GM19239 (cell line): ENCODE measurements at places on chromosomes 6 and 20.

GRCh38 chr6:122407712-122408111, 8.3 kb downstream of the HSF2 start:
- DNase-seq: no peak

DNA sequence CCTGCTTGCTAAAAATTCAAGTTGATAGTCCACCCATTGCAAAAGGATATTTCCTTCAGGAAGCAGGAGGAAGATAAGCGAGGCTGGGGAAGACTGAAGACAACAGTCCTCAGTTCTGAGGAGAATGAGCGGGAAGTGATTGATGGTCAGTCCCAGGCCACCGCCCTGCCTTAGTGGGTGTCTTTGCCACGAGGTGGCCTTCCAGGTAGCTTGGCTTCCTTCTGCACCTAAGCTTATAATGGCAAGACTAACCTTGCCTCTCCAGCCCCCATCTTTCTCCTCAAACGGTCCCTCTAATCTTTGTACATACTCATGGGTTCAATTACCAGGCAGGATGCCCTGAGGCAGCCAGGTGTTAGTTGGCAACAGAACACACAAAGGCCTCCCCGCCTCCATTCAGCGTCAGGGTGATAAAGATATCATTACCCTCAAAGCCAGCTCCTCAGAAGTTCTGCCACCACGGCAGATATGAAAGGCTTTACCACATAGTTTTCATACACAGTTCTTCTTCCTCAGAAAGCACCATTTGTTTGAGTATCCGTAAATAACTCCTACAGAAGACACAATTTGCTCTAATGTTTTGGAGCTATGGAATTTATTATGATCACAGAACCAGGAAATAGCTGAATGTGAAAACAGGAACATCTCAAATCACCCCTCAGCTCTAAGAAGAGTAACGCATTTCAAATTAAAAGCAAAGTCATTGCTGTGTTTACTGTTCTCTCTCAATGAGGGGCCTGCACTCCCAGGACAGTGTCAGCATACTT, 249.4 kb downstream of the ATXN1 start:
- DNase-seq: no peak

DNA sequence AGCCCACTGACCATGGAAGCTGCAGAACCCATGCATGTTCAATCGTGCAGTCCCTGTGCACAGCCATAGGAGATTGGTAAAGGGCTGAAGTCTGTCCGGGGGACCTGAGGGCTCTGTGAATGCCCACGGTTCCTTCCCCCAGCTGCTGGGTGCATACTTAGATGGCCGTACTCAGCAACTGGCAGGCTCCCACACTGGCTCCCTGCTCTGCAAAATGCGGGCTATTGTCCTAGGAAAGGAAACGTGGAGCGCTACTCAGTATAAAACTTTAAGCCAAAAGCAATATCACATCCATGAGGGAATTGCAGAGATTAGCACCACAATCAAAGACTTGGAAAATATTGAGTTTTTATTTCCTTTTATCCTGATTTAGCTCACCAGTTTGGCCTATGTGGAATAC, 202.0 kb downstream of the WDR27 start:
- no peak for DNase-seq

DNA sequence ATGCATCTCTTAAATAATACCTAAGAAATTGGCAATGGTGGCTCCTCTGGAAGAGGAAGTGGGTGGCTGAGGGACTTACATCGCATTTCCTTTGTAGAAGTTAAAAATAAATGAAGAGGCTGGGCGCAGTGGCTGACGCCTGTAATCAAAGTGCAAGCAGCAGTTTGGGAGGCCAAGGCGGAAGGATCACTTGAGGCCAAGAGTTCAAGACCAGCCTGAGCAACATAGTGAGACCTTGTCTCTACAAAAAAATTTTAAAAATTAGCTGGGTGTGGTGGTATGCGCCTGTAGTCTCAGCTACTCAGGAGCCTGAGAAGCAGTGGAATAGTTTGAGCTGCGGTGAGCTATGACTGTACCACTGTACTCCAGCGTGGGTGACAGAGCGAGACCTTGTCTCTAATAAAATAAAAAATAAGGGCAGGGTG, 12.2 kb upstream of the NCOA3 start:
- DNase-seq: no peak

- DNase-seq: no peak
Observed at GRCh38 chr20:35883336-35883777, 70.9 kb downstream of the SCAND1 start.

GRCh38 chr6:80259118-80259517, 152.6 kb downstream of the BCKDHB start:
- DNase-seq: no peak

- no peak for DNase-seq
Observed at GRCh38 chr6:24893342-24893850, 42.4 kb downstream of the RIPOR2 start.

GRCh38 chr6:13916230-13916944, 8.4 kb upstream of the RNF182 start:
- DNase-seq: no peak

DNA sequence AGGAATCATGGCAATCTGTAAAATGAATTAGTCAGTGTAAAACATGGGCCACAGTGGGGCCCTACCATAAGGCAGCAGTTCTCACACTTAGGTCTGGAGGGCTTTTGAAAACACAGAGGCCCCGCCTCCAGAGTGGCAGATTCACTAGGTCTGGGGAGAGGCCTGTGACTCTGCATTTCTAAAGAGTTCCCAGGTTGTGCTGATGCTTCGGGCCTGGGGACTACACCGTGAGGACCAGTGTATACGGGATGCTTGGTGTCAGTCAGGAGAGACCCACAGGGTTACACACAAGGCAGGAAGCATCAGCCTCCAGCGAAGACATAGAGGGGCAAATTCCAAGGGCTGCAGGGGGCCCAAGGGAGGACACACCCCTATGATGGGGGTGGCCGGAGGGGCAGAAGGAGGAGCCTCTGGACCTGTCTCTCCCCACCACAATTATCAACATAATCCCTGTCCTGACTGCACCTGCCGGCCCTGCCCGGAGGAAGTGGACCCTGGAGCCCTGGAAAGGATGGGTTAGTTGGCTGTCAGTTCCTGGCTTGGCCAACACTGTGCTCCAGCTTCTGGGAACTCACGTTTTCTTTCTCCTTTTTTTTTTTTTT, 46.7 kb downstream of the FGD2 start:
- DNase-seq: no peak
